ENCODE measurements at places on chromosomes 5 and 9.

DNA sequence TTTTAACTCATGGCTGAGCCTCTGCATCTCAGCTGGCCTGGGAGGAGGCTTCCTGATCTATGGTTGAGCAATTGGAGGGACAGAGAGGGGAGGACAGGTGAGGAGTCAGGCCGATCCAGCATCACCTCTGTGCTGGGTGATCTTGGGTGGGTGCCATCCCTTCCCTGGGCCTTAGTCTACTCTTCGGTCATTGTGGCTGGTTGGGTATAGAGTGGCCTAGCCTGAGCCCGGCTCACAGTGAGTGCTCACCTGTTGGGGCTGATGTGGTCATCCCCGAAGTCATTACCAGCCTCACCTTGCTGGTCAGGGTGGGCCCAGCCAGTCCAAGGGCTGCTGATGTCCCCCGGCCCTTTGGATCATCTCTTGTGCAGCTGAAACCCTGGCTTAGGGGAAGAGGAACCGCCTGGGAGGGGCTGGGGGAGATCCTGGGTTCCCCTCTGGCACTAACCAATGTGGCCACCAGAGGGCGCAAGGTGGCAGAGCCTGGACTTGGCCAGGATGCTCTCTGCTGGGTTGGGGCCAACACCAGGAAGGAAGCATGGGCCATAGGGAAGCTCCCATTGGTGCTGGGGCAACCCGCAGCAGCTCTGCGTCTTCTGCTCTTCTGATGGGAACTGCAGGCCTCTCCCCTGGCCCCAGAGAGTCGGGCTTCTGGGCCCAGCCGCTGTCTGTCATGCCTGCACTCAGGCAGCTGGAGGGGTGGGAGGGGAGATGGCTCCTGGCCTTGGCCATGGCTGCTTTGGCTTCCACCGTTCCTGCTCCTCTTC, 17.3 kb upstream of the ODF2 start:
- DNase-seq = peak; percentile 40

GRCh38 chr5:93886917-93887361, 145.5 kb upstream of the POU5F2 start:
- DNase-seq = no peak

- DNase-seq = no peak
Observed at GRCh38 chr5:115657881-115658233, 32.0 kb upstream of the TMED7 start.

DNA sequence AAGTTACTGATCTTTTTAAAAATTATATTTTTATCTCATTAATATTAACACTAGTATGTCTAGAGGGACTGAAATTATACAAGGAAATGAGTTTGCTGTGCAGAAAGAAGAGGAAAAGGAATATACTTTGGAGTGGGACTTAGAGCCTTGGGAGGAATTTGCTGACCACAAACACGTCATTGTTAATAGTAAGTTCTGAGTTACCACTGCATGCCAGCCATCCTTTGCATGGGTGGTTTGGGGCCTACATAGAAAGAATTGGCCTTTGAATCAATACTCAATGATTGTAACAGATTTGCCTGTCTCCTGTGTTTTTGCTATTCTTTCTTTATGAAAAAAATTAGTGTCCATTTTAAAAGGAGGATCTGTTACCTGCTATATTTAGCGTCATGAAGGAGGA, 232.6 kb upstream of the TNC start:
- no peak for DNase-seq

GRCh38 chr5:77650686-77651085, 12.2 kb upstream of the OTP start:
- no peak for DNase-seq

DNA sequence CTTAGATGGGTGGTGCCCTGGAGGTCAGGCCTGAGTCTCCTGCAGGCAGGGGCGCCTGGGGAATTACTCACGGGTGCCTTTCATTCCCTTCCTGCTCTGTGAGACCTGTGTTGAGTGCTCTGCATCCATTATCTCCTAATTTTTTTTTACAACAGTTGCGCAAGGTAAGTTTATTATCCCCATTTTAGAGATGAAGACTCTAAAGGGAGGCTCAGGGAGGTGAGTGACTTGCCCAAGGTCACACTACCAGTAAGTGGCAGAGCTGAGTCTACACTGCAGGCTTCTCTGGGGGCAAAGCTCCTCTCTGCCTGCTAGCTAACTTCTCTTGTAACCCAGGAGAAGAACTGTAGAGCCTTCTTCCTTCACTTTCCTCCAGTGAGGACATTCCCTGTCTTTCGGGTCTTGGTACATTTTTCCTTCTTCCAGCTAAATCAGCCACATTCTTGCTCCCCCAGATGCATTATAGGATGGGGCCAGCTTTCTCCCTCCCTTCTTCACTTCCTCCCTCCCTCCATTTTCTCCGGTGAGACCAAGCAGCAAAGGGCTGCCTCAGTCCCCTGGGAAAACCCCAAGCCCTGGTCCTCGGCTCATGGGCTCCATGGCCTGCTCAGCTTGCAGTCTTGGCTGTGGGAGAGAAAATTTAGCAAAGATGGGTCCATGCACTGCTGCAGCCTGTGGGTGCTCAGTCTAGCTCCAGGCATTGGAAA, 1.8 kb downstream of the PRR7 start:
- no peak for DNase-seq

- DNase-seq = no peak
Observed at GRCh38 chr9:9341203-9341602, 1271.6 kb downstream of the PTPRD start.

GRCh38 chr9:124399968-124400940, 15.0 kb downstream of the PSMB7 start:
- DNase-seq = no peak

- DNase-seq = peak; percentile 65
Observed at GRCh38 chr9:109469646-109470358, 28.3 kb downstream of the PTPN3 start.

DNA sequence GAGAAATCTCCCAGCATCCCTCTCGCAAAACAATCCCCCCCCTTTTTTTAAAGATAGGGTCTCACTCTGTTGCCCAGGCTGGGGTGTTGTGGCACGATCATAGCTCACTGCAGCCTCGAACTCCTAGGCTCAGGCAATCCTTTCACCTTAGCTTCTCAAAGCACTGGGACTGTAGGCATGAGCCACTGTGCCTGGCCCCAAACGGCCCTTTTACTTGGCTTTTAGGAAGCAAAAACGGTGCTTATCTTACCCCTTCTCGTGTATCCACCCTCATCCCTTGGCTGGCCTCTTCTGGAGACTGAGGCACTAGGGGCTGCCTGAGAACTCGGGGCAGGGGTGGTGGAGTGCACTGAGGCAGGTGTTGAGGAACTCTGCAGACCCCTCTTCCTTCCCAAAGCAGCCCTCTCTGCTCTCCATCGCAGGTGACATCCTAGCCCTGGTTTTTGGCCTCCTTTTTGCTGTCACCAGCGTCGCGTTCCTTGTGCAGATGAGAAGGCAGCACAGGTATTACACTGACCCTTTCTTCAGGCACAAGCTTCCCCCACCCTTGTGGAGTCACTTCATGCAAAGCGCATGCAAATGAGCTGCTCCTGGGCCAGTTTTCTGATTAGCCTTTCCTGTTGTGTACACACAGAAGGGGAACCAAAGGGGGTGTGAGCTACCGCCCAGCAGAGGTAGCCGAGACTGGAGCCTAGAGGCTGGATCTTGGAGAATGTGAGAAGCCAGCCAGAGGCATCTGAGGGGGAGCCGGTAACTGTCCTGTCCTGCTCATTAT, 6.8 kb downstream of the CA9 start:
- no peak for DNase-seq

GRCh38 chr5:15393146-15393545, 106.8 kb upstream of the FBXL7 start:
- DNase-seq = no peak

- DNase-seq = peak; percentile 95
Observed at GRCh38 chr9:125189361-125190289, at the start of gene PPP6C. PPP6C (minus strand) TSS chr9:125189803; CDS start chr9:125189718, 85 bp downstream.

DNA sequence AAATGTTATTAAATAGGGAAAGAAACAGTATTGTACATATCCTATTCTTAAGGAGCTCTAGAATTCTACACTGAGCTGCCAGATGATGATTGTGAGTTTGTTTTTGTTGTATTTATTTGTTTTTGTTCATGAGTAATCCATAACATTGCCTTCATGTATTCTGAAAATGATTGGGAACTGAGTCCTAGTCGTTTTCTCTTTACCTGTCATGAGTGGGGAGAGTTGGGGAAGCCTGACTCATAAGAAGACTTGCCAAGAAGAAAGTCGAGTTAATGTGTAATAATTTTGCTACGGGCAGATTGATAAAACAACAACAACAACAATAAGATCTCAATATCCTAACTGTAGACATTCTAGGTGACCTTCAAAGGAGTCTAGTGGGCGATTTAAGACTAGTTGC, 103.8 kb downstream of the ANKRD55 start:
- DNase-seq = no peak

GRCh38 chr9:130159915-130160670, 12.1 kb upstream of the NCS1 start:
- DNase-seq = no peak

DNA sequence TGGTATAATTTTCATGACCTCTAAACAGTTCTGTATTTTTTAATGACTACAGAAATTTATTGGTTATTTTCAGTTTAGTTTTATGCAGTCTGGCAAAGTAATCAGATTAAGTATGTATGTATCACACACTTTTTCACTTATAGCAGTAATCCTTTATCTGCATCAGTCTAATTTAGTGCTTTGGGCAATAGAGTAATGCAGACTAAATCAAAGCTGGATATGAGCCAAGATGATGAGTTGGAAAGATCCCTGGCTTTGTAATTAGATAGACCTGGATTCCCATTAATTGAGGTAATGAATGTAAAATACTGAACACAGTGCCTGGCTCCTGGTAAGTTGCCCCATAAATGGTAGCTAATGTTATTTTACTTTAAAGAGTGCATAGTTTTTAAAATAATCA, 215.4 kb upstream of the TLX3 start:
- DNase-seq = no peak

DNA sequence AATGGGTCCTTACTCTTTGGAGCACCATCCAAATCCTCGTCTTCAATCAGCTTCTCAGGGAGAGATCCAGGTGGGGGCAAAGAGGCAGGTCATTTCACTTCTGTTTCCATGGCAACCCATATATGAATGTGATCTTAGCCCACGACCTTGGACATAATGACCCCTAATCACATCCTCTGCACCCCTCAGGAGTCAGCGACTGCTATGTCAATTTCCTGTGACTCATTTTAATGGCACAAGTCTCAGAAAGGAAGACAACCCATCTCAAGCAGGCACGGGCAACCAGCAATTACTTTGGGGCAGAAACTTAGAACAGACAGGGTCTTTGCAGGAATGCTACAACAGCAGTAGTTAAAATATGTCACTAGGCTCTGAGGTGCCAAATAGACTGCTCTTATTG, 591.2 kb downstream of the TLR4 start:
- no peak for DNase-seq

DNA sequence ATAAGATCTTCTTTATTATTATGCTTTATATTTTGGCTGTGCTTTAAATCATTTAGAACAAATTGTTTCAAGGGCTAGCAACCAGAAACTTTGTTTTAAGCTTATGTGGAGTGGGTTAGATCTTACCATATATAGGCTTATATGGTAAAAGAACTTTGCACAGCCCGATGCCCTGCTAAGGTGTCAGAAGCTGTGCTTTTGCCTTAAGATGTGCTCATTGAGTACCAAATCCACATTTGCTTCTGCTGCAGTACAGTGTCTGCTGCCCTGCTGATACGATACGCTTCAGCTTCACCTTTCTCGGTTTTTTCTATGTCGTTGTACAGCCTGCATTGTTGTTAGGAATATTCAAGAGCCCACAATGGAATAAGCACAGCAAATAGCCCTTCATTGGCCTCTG, 34.8 kb downstream of the CD180 start:
- no peak for DNase-seq

DNA sequence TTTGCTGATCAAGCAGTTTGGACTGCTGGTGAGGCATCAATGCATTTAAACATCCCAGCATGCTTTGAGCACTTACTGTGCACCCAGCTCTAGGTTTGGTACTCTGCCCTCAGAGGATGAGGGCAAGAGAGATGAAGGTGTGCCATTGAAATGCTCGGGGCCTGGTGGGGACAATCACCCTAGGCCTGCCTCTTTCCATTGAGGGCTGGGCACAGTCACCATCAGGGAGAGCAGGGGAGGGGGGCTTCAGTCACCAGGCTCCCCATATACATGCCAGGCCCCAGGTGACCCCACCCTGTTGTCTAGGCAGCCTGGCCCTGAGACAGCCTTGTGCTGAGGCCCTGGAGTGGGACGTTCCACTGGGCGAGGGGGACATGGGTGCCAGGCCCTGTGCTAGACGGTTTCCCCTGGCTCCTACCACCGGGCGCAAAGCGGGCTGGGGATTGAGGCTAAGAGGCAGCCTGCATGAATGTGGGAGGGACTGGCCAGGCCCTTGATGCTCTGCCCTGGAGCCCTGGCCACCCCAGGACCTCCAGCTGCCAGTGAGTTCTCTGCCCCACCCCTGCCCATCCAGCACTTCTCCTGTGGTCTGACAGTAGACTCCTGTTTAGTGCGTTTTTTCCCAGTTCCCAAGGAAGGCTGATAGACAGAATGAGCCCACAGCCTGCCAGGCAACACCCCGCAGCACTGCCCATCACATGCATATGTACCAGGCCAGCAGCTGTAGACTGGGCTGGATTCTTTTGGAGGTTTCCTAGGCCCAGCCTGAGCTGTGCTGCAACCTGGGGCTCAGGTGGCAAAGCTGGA, 18.9 kb downstream of the TCF7 start:
- DNase-seq = no peak

- DNase-seq = no peak
Observed at GRCh38 chr9:6067426-6067825, 52.0 kb upstream of the RANBP6 start.

DNA sequence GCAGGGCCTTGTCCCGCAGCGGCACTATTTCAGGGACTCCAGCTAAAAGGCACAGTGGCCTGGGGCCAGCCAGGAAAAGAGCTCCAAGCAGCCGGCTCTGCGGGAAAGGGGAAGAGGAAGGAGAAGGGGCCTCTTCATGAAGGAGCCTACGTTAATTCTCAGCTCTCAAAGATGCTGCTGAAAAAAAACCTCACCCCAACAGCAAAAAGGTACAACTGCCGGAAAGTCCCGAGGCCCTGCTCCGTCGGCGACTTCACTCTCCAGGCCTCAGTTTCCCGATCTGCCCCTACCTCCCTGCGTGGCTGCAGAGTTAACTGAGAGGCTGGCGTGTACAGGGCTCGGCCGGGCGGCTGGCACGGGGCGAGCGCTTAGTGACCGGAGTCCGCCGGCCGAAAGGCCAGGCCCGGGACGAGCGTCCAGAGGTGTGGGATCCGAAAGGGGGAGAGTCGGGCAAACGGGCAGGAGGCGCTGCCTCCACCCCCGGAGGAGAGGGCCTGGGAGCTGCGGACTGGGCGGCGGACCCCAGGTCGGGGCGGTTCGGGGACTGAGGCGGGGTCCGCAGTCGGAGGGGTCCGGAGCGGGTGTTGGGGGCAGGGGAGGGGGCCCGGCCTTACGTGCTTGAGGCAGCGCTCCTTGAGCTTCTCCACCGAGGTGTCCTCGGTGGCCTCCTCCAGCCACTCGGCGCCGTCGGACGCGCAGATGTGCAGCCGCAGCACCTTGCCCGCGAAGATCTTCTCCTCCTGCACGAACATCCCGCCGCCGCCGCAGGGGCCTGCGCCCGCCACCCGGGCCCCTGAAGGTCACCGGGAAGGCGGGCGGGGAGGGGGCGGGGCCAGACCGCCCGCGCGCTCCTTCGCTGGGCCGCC, 529 bp downstream of the UBAC1 start:
- no peak for DNase-seq

GRCh38 chr9:21095561-21095960, 17.8 kb upstream of the IFNB1 start:
- no peak for DNase-seq

- DNase-seq = no peak
Observed at GRCh38 chr5:119554597-119554996, 74.8 kb upstream of the FAM170A start.

Measured in thymus (tissue), 14 donors.